ENCODE measurements at places on chromosomes 2 and 18.

GRCh38 chr2:26678035-26678434, 14.5 kb upstream of the KCNK3 start:
- no peak for DNase-seq

DNA sequence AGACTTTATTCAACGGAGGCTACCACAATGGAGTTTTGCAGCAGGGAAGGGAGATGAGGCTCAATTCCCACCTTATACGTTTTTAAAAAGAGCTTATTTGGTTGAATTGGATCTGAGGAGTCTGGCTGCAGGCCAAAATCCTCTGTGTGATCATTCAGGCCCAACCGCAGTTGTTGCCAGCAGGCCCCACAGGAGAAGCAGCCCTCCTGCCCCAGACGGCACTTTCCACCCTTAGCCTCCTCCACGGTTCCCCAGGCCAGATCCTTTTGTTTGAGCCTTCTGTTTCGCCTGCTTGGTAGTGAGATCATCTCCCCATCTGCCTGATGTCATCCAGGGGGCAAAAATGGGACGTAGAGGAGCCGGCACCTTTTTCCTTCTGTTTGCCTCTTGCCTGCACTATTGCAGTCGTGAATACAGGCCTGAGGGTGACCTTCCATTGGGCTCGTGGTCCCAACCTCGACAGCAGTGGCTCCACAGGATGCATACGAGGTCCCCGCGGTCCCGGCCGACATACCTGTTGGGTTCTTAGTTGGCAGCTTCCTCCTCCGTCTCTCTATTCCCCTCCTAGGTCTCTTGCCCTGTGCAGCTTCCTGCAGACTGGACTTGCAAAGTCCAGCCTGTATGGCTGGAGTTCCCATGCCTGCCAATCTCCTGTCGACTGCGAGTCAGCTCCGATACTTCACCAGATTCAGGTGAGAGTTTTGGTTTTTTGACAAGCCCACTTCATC, 9.3 kb upstream of the GPR35 start:
- no peak for DNase-seq

DNA sequence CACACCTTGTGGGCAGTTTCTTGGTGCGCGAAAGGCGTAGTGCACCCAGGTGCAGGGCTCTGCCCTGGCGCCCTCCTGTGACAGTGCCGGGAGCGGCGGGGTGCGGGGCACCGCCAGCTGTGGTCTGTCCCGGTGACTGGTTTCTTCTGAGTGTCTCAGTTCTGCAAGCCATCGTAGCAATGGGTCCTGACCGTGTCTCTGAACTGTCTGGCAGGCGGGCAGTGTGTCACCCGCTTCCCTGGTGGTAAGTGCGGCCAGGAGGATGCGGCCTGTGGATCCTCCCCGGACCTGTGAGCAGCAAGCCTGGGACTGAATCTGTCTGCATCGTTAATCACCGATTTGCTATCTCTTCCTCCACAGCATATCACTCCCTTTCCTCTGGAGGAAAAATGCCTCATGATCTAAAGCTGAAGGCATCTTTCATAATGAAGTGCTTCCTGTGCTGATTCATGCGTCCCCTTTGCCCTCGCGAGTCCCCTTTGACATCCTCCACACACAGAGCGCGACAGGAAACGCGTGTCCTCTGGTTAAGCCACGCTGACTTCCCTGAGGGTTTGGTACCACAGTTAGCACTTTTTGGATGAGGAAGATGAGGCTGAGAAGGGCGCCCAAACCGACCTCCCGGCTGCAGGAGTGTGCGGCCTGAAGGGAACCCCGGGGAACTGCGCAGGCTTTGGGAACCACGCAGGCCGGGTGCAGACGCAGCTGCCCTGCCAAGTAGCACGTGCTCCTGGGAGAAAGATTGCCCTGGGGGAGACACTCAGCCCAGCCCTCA, 416.0 kb upstream of the HS6ST1 start:
- no peak for DNase-seq

GRCh38 chr2:197204519-197205250, 105.9 kb downstream of the ANKRD44 start:
- DNase-seq = no peak

- peak; percentile 38 for DNase-seq
Observed at GRCh38 chr2:24491542-24492420, 727 bp downstream of the NCOA1 start.

GRCh38 chr18:23087352-23087751, 47.9 kb upstream of the CABLES1 start:
- DNase-seq = no peak

GRCh38 chr18:63936156-63936931, 12.8 kb upstream of the HMSD start:
- peak; percentile 44 for DNase-seq

DNA sequence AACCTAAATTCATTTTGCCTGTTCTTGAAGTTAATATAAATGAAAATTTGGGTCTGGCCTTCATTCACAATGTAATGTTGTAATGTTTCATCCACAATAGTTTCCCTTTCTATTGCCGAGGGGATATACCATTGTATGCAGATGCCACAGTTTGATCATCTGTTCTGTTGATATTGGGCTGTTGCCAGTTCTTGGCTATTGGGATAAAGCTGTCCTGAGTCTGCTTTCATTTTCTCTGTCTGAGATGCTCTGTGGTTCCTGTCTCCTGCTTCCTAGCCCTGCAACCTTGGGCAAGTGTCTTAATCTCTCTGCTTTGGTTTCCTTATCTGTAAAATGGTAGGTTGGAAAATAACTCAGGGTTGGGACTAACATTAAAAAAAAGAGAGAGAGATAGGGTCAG, 25.2 kb downstream of the B3GNT2 start:
- DNase-seq = no peak

DNA sequence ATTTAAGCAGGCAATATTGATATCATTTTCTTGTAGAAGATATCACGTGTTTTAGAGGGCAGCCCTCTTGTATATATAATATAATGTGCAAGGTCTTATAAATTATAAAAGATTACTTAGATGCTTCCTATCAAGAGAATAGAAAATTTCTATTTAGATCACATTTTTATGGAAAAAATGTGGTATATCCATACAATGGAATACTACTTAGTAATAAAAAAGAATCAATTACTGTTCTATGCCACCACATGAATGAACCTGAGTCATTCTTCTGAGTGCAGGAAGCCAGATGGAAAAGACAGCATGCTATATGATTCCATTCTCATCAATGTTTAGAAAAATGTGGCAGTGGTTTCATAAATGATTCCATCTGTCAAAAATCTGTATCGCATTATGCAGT, 23.6 kb downstream of the CYP27C1 start:
- DNase-seq = no peak

DNA sequence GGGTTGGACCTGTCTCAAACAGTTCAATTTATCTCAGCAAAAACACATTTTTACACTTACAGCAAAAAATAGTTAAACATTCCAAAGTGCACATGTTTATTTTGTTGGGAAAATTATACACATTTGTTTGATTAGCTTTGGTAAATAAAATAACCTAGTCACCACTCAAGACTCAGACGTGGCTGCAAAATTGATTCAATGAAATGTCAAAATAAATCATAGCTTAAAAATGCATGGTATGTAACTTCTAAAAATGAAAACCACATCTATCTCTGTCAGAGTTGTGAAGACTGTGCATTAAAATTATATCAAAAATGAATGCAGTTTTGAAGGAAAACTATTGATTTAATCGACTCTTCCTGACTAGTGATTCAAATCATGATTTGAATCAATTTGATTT, 56.7 kb downstream of the GALNT14 start:
- DNase-seq = no peak

DNA sequence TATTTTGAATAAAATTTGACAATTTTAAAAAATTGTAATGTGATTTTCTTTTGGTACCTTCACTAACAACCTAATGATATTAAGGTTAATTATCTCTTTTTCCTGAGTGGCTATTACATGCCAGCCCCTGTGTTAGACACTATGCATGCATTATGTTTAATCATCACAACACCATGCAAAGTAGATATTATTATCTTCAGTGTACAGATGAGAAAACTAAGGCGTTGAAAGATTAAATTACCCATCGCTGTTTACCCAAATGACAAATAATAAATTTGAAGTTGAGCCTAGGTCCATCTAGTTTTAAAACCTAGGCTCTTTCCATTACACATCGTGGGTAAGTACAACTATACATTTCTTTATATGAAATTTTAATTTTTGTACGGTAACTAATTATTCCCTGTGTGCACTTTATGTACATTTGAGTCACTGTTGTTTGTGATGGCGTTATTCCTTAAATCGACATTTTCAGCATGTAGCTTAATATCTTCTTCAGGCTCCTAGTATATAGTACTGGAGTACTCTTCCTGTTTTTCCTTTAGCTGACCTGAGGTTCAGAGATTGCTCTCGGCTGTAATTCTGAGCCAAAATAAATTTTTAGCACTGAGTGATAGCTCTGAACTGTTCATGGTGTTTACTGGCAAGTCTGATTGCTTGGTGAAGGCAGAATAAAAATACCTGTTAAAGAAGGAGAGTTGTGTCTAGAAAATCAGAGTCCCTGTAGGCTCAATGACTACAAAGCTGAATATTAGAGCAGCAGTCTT, 13.9 kb upstream of the MBD2 start:
- DNase-seq = no peak

GRCh38 chr2:174833737-174834136, 69.5 kb upstream of the CHRNA1 start:
- DNase-seq = no peak

- no peak for DNase-seq
Observed at GRCh38 chr2:152518641-152519580, 183.9 kb downstream of the FMNL2 start.

DNA sequence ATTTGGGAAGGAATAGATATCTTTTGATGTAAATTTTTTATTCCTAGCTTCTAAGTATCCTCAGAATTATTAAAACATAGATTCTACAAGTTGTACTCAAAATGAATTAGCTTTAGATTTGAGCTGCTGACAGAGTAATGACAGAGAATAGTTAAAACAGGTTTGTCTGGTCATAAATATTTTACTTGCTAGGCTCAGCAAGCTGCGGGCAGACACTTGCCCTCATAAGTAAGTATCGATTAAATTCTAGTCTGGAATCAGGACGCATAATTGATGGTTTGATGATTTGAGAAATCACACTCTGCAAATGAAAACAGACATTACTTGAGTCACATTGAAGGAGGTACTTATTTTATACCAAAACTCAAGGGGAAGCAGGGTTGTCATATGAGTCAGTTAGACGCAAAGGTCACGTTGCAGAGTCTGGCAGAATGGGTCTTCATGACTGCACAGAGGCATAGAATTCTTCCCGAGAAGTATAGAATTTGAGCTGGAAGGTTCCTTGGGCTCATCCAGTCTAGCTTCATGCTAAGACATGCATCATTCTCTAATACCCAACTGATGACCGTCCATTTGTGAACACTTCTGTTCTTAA, 27.5 kb downstream of the ARL4C start:
- no peak for DNase-seq

GRCh38 chr2:16613539-16614011, 52.1 kb downstream of the CYRIA start:
- DNase-seq = no peak

DNA sequence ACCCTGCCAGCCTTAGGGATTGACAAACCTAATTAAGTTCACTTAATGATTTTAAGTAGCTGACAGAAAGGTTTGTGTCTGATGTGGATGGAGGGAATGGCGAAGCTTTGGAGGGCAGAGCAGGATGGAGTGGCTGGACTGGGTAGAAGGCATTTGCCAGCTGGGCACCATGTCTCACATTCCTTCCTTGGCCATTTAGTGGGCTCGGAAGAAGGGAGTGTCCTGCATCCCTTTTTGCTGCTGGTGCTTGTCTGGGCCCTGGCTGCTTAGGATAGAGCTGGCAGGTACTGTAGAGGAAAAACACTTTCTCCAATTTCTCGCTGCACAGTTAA, 166.7 kb downstream of the CLIP4 start:
- no peak for DNase-seq

DNA sequence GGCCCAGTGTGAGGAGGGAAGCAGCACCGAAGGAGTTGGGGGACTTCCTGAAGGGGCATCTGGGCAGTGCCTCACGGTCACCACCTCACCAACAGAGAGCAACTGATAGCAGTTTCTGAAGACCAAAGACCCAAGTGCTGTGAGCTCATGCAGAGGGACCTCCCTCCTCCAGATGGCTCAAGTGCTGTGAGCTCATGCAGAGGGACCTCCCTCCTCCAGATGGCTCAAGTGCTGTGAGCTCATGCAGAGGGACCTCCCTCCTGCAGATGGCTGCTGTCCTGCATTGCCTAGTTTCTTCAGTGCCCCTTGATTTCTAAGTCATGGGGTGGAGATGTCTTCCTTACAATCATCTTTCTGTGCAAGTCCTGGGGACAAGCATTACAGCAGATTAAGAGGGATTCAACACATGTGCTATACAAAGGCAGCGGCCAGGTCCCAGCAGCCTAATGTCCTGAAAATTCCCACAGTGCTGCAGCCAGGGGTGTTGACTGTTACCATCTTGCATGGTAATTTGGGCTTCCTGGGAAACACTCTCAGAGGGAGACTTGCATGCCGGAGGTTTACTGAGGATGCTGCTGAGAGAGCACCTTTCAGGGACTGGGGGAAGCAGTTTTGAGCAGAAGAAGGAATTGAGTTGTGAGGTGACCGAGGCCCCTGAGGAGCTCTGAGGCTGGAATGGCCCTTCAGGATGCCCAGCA, 409.3 kb downstream of the GALR1 start:
- no peak for DNase-seq

- DNase-seq = peak; percentile 89
Observed at GRCh38 chr18:48940854-48941611, 9.7 kb downstream of the SMAD7 start.

DNA sequence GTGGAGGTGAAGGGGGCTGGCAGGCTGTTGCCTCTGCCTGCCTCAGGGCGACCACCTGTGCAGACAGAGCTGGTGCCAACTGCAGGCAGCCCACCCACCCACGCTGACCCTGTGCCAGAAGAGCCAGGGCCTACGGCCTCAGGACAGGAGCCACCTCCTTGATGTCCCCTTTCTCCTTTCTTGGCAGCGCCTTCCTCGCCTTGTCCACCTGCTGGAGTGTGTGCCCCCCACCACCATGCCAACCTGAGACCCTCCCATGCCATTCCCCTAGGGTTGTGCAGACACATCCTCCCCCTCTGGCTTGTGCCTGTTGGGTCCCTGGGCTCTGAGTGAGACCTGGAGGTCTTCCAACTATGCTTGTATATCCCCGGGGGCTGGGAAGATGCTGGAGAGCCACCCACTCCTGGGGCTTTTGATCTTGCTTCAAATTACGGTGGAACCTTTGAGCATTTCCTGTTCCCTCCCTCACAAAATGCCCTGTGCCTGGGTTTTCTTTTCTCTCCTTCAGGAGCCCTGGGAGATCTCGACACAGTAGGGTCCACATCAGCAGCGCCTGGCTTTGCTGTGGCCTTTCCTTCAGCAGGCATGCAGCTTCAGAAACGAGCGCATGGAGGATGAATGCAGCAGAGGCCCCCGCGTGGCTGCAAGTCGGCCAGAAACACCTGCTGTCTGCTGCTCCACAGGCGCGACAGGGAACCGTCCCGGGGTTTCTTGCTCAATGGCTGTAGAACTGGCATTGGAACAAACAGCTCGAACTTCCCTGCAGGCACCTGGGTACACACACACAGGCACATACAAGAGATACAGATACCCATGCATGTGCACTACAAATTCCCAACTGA, 65.9 kb upstream of the SH3RF3 start:
- peak; percentile 7 for DNase-seq

DNA sequence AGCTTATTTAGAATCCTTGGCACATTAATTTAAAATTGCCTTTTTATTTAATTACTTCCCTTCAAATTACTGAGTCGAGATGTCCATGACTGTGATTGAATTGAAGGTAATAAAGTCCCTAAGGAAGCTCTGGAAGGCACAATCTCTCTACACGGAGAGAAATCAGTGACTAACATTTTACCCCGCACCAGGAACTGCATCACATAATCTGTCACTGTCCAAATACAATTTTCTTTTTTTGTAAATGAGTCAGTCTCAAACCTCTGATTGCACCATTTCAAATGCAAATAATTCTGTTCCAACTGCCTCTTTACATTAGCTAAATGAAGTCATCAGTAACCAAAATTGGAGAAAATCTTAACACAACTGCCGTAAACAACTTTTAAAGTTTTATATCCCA, 311.9 kb downstream of the CCDC178 start:
- DNase-seq = no peak

Data from CD4-positive, alpha-beta T cell treated with Interleukin-6 at 100 ng/mL for 8 hours (primary cell).